Activated B cell treated with CpG ODN at 0.5 μM for 24 hours (primary cell): ENCODE measurements at places on chromosomes 5 and 9. TPM values are rescaled to one million over a fixed set of nuclear protein-coding genes. Genes with fewer than 3 reads are reported as not detected.

GRCh38 chr9:20995616-20996015, 35.8 kb downstream of the HACD4 start:
- no peak for DNase-seq

- no peak for DNase-seq
Observed at GRCh38 chr5:43702815-43703214, 99.8 kb downstream of the NNT start.

Gene CDKN2B
- total RNA-seq = 0.32 and 0.38 TPM in 2 replicates

GRCh38 chr9:80072451-80072850, 500.7 kb downstream of the TLE4 start:
- no peak for DNase-seq

Gene PDCD1LG2
- total RNA-seq = 2.1 and 2.8 TPM in 2 replicates

DNA sequence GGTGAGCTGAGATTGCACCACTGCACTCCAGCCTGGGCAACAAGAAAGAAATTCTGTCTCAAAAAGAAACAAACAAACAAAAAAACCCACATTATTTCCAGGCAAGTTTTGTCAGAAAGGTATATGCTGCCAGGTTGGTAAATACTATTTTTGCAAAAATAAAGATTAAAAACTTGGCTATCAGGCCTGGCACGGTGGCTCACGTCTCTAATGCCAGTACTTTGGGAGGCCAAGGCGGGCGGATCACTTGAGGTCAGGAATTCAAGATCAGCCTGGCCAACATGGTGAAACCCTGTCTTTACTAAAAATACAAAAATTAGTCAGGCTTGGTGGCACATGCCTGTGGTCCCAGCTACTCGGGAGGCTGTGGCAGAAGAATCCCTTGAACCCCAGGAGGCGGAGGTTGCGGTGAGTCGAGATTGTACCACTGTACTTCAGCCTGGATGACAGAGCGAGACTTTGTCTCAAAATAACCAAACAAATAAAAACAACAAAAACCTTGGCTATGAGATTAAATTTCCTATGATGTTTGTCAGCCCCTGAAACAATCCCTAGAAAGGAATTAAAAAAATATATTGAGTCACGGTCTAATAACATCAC, 22.7 kb downstream of the AGXT2 start:
- DNase-seq = no peak

DNA sequence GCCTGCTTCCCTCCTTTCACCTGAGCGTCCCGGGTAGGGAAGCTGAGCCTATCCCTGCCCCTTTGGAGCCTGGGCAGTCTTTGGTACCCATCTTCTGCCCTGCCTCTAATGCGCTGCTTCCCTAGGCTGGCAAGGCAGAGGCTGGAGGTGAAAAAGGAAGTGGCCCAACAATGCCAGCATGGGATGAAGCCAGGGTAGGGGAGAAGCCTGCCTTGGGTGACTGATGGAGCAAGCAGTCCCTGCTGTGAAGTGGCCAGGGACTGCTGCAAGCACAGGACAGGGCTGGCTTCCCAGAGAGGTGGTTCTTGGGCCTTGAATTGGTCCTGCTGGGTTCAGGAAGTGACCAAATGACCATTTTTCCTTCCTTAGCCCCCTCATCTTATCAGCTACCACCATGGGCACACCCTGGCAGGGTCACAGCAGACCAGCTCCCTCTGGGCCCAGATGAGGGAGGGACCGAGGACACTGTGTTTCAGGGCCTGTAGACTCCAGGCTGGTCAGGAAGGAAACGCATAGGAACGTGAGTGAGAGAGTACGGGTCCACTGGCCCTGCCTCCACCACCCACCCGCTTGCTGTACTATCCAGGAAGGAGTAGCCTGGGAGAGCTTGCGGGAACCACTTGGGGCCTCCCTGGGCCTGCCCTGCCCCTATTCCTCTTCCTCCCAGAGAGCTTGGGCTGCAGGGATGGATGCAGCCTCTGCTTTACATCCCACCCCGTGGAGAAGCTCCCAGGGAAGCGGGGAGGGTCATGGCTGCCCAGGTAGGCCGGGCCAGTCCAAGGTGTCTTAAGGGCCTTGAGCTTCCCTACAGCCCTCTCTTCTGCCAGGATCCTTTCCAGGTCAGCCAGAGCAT, 102.6 kb downstream of the DAB2IP start:
- DNase-seq = no peak

Gene HACD4
- total RNA-seq = 3.3 and 4.1 TPM in 2 replicates

Gene BTNL9
- 24.3 and 27.6 TPM in 2 replicates for total RNA-seq

Gene SLC6A7
- total RNA-seq = not detected in 2 replicates

DNA sequence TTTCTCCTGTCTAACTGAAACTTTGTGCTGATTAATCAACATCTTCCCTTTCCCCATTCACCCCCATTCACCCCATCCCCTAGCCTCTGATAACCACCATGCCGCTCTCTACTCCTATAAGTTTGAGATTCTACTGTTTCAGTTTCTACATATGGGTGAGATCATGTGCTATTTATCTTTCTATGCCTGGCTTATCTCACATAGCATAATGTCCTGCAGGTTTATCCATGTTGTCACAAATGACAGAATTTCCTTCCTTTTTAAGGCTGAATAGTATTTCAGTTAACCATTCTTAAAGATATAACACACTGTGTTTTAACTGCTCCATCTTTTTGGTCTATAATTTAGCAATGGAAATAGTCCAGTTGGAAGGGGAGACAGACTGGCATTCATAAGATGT, 205.1 kb downstream of the SNCAIP start:
- DNase-seq = no peak

DNA sequence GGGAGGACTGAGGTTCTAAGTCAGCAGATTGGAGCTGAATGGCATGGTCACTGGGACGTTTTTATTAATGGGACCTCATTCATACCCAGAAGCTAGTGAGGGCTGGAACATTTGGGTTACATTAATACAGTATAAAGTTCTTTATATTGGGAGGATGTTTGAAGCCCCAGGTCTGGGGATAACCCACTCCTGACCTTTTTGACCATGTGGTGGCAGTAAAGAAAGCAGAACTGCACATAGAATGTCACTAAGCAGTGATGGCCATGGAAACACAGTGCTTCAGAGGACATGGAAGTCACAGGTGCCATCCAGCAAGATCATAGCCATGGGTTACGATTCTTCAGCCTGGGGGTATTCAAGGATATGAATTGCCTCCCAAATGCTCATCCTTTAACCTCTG, 176.0 kb downstream of the ATP10B start:
- DNase-seq = no peak

- no peak for DNase-seq
Observed at GRCh38 chr9:78130853-78131252, 99.2 kb upstream of the GNAQ start.

DNA sequence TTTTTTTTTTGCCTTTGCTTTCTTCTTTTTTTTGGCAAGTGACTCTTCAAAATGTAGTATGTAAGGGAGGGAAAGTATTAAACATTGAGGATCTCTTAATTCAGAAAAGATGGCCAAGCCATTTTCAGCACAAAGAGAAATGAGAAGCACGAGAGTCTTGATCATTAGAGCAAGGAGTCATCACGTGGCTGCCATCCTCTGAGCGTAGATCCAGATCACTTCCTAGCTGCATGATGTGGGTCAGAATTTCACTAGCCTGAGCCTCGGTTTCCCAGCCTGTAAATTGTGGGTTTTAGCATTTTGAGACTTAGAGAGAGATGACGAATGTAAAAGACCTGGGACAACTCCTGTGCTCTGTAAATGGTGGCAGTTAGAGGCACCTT, 312.9 kb downstream of the ARHGEF28 start:
- DNase-seq = no peak

- DNase-seq = no peak
Observed at GRCh38 chr5:43553381-43553780, 3.5 kb downstream of the PAIP1 start.

- DNase-seq = no peak
Observed at GRCh38 chr5:165521816-165522610, 2016.6 kb downstream of the MAT2B start.

Gene RNF38
- 43.8 and 52.1 TPM in 2 replicates for total RNA-seq

DNA sequence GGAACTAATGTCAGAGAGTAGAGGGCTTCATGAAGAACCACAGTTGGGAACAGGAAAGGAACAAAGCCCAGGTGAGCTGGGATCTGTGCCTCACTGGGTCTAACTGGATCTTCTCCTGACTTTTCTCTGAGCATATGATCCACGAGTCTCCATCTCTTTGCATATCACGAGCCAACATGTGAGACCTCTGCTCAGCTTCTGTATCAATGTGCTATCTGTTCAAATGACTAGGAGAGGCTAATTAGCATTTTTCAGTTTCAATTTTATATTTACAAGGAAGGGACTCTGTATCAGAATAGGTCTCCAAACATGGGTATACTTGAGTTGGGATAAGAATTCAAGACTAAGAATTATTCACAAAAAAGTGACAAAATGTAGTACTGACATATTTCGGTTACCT, 73.8 kb upstream of the SGCD start:
- DNase-seq = no peak

Gene CARTPT
- not detected in 2 replicates for total RNA-seq

DNA sequence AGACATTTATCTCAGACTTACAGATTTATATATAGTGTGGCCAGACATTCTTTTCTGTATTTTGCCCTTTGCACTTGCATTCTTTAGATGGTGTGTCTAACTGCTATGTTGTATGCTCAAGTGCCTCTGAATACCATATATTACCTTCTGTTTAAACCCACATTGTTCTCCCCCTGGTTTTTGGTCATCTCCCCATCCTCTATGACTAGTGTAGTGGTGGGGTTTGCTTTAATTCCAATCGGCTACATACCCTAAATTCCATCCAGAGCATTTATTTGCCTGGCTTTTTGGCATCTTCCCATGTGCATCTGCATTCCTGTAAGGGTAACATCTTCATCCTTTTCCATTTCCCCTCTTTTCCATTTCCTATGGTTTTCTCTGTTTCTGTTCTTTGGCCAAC, 271.0 kb upstream of the SLC30A5 start:
- no peak for DNase-seq

DNA sequence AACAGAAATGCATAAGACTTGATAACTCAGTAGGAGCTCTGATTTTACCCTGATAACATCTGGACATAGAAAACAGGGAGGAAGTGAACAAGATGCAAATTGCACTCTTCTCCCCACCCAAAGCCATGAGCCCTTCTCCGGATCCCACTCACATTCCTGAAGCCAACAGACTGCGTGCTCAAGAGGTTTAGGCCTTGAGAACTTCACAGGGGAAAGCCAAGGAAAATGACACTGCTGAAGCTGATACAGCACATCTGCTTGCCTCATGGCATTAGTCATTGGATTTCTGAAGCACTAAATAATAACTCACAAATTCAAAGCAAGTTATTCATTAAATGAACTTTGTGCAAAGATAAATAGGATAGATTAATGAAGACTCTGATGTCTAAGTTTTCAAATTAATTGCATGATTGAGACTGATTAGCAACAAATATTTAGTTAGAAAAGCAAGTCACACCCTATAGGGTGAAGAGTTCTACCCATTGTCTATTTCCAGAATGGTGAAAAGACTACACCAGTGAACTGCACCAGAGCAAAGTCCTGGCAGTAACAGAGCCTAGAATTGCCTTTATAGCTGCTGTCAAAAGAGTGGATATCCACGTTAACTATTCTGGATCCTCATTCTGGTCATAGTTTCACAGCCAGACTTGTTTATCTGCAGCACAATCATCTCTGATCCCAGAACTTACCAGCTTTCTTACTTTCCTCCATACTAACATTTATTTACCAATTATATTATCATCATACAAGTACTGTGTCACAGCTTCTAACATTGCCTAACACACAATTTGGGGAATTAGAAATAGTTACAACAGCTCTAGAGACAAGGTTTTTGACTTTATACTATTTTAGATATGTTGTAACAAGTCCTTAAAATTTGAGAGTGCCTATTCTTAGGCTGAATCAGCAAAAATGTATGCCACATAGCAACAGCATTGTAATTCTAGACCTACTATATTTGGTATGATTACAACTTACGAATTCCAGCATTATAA, 432.1 kb upstream of the RGMB start:
- DNase-seq = no peak

GRCh38 chr9:92384375-92384774, 20.0 kb downstream of the OGN start:
- no peak for DNase-seq

GRCh38 chr5:126464959-126465358, 41.8 kb downstream of the GRAMD2B start:
- DNase-seq = no peak

Gene MYO10
- total RNA-seq = 0.05 and 0.13 TPM in 2 replicates

GRCh38 chr5:18216016-18216415, 581.8 kb downstream of the TAF11L14 start:
- no peak for DNase-seq

DNA sequence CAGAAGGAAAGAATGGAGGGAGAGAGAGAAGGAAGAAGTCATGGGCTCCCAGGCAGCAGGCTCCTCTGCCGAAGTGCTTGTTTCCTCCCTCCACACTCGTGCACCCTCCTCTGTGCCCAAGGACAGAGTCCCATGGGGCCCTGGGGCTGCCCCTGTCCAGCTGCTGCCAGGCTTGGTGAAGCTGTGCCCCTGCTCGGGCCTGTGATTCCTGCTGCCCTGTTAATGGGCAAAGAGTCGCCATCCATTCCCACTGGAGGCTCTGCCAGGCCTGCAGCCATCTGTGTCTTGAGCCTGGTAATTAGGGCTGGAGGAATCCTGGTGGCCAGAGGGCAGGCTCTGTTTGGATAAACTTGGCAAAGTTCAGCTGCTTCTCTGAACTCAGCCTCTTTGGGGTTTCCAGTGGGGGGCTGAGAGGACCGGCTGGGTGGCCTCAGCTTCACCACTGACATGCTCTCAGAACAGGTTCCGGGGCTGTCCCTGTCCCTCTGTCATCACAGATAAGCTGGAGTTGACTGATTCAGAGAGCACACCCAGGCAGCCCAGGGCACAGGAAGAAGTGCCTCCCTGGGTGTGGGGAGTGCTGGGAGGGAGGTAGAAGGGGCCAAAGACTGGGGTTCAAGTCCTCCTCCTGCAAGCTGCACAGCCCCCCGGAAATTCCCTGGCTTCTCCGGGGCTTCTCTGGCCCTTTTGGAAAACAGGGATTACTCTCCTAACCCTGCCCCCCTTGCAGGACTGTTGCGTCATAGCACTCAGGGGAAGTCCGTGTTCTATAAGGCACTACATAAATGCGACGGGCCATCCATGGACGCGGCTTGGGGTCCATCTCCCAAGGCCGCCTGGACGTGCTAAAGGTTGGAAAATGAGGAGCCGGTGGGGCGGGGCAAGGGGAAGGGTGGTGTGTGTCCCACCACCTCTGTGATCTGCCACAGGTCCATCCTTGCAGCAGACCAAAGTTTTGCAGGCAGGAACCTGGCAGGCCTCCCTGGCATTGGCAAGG, 154.8 kb downstream of the PAX5 start:
- no peak for DNase-seq

DNA sequence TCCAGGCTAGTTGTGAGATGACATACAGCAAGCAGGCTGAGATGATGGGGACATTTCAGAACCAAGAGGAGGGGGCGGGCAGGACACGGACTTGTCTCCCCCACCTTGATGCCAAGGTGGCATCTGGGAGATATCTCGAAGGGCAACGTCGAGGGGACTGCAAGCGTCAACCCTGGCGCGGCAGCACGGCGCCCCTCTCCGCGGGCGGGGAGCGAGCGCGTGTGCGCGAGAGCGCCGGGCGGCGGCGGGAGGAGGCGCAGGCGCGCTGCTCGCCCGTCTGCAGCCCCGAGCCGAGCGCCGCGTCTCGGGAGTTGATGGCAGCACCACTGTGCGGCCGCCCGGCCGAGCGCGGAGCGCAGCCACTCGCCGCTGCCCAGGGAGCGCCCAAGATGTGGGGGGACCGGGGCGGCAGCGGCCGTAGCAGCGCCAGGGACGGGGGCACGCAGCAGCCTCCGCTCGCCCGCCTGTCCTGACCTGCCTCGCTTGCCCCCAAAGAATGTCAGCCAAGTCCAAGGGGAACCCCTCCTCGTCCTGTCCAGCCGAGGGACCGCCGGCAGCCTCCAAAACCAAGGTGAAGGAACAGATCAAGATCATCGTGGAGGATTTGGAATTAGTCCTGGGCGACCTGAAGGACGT, at the start of gene PRR16:
PRR16 (plus strand) TSS at position 310 of the 636 bp plus-strand sequence.
- peak; percentile 47 for DNase-seq
